GM12864 (cell line): ENCODE measurements at places on chromosomes 1 and 21.

DNA sequence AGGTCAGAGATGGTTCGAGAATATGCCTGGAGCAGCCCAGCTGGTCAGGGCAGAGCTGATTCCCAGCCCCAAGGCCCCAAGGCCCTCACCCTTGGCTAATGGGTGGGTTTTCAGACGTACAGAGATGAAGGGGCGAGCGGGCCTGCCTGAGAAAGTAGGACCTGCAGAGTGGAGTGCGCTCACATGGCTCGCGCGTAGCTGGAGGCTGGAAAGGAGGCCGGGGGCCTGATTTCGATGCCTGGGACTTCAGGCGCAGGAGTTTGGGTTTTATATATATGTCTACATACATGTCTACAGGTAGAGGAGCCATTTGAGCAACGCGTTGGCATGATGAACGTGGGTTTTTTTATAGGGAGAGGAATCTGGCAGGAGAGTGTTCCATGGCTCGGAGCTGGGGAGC is 8.9 kb downstream of the COQ8A start:
- DNase-seq = no peak

GRCh38 chr1:37169743-37170275 is 135.5 kb upstream of the GRIK3 start:
- no peak for DNase-seq

- no peak for DNase-seq
These were observed 181.7 kb upstream of the DPYD start for GRCh38 chr1:98102345-98103030.

DNA sequence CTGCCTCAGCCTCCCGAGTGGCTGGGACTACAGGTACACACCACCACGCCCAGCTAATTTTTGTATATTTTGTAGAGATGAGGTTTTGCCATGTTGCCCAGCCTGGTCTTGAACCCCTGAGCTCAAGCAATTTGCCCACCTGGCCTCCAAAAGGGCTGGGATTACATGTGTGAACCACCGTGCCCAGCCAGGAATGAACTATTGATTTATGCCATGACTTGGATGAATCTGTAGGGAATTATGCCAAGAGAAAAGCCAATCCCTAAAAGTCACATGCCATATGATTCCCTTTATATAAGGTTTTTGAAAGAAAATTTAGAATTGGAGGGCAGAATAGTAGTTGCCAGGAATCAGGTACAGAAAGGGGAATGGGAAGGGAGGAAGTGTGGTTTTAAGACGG is 19.1 kb upstream of the SLC45A3 start:
- no peak for DNase-seq

- no peak for DNase-seq
These were observed 38.4 kb upstream of the CASZ1 start for GRCh38 chr1:10834770-10835412.

DNA sequence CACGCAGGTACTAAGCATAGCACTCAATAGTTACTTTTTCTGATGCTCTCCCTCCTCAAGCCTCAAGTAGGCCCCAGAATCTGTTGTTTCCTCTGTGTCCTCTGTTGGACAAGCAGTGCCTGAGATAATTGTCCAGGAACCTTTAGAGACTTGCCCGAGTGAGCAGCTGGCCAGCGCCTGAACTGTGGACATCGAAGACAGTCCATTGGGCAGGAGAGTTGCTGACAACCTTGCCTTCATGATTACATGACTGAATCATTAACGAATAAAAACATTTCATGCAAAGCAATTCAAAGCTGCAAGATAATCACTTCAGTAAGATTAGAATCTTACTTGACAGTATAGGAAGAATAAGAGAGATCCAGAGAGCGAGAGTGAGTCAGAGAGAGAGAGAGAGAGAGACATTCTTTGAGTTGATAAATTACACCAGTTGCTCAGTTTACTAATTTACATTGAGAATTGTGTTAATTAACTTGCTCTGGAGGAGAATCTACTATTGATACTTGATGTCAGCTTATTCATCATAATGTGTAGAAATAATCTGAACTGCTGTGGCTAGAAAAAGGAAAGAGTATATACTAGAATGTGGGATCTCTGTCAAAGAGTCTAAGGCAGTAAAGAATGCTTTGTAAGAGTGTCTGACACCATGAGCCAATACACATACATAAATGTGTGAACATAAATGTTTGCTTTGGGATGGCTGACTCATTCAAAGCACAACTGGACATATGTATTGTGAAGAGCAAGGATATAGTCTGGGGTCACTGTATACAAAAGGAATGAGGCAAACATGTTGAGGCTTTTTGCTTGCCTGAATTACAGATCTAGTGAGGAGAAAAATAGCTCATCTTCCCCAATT is 216.0 kb downstream of the ZNF326 start:
- DNase-seq = no peak

DNA sequence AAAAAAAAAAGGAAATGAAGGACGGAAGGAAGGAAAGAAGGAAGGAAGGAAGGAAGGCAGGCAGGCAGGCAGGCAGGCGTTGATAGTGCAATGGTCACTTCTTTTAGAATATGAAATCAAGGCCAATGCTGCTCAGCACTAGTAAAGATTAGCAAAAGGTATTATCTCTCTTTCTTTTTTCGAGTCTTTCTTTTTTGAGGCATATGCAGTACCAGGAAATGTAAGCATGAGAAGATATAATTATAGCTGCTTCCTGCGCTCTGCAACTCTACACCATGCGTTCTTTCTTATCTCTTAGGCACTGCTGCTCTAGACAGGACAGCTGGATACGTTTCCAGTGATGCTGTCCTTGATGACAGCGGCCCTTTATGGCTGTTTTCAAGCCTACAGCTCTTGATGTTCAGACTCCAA is 1512.5 kb upstream of the B3GALT2 start:
- no peak for DNase-seq

- DNase-seq = no peak
These were observed 56.8 kb downstream of the NFIA start for GRCh38 chr1:61138921-61139774.

- no peak for DNase-seq
These were observed 37.2 kb downstream of the PTPN14 start for GRCh38 chr1:214514032-214514818.

DNA sequence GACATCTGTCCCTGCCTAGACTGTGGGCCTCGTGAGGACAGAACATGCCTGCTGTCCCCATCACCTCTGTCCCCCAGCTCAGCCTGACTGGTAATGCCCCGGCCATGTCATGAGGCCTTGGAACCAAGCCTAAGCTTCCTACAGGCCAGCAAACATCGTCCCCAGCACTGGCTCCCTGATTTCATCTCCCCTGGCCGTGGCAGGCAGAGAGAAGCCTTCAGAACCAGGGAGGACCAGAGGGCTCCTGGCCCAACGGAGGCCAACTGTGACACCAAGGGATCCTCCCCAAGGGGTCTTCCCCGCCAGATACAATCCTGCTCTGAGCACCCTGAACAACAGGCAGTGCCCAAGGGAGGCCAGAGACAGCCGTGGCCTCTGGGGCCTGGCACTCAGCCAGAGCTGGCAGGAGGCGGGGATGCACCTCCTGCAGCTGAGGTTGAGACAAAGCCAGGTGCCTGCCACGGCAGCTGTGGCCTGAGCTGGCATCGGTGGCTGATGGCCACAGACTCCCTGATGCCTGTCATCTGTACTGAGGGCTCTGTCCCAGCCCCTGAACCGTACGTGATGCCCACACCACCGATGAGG is 9.9 kb upstream of the NPHP4 start:
- no peak for DNase-seq

DNA sequence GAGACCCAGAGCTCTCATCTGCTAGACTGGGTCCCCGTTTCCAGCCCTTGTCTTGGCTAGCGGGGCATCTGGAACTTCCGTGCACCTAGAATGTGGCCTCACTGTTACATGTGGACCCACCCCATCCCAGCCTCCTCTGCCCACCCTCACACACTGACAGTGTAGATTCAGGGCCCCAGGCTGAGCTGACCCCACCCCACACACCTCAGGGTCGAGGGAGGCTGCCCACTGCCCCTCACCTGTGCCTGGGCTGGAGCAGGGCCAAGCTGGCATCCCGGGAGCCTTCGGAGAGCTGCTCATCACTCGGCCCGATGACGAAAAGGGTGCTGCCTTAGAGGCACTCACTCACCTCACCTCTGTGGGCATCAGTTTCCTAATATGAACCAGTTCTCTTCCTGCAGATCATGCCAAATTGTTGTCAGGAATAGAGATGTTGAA is 11.1 kb downstream of the ACOT11 start:
- no peak for DNase-seq

- no peak for DNase-seq
These were observed 926.6 kb downstream of the LTN1 start for GRCh38 chr21:28066076-28066475.

GRCh38 chr21:32726839-32727686 is 750 bp downstream of the SYNJ1 start:
- DNase-seq = no peak

DNA sequence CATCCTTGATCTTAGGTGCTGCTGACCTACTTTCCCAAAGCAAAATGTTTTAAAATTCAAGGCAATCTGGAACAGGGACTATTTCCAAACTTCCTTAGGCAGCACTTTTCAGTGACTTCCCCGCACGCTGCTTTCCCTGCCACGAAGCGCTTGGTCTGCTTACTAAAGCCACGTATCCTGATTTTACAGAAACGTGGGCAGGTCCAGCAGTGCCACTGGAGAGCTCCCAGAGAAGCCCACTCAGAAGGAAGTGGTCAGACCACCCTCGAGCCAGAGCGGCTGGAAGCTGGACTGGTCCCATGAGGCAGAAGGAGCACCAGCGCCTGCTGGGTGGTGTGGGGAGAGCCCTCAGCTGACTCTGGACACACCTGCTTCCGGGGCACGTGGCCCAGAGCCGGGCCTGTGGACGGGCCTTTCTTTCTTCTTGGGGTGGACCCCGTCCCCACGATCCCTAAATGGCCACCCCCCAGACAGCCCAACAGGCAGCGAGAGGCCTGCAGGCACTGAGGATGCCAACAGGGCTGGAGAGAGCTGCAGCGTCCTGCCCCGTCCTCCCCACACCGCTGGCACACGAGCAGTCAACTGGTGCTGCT is 23.2 kb downstream of the PTTG1IP start:
- DNase-seq = no peak

- DNase-seq = no peak
These were observed 383.7 kb upstream of the CAMK1G start for GRCh38 chr1:209199822-209200221.

DNA sequence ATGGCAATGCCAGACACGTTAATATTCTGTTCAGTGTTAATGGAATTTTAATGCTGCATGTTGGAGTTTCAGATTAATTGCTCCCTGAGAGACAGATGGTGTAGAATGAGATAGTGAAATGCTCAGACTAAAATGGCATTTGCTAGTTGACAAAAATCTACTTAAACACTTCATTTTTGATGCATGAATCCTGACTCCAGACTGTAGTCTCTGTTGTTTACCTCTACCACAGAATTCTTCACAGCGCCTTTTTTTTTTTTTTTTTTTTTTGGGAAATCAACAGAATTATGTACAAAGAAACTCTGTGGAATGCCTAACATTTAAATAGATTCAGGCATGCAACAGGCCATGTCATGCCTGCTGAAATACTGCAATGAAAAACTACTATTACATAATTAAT is 111.3 kb downstream of the PLPPR5 start:
- no peak for DNase-seq

- no peak for DNase-seq
These were observed 159.1 kb downstream of the EDEM3 start for GRCh38 chr1:184595596-184595995.

GRCh38 chr21:33396436-33396835 is 6.8 kb upstream of the IFNGR2 start:
- DNase-seq = no peak

- DNase-seq = no peak
These were observed 137.4 kb upstream of the USP25 start for GRCh38 chr21:15592271-15592860.

- no peak for DNase-seq
These were observed 494 bp downstream of the APH1A start for GRCh38 chr1:150268340-150268704.

DNA sequence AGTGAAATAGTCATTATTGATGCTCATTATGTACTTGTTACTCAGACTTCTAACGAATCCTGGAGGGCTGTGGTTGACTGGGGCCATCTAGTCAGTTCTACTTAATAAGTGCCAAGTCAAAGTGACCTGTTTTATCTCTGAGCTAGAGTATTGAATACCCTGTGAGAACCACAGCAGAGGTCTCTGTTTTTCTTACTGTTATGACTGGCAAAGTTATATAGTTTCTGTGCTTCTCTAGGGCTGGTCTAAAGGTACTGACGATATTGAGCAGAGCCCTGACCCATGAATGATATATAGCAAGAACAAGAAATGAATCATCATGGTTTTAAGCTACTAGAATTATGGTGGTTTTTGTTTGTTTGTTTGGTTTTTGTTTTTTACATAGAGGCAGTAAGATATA is 555.8 kb downstream of the PLA2G4A start:
- DNase-seq = no peak

DNA sequence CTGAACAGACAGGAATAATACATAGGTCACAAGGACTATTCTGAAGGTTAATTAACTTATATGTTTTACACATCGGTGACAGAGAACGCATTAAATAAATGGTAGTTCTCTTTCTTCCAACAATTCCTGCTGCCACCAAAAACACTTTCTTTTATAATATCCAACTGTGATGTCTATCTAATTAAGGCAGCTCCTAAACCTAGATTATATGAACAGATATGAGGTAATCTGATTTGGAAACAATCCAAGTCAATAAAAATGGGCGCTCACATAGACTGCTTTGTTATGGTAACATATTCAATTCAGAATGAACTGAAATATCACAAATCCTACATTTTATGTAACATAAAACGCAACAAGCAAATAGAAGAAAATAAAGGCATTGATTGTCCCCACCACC is 16.0 kb downstream of the CYYR1 start:
- DNase-seq = no peak
